Endothelial cell of umbilical vein (primary cell): ENCODE measurements at places on chromosomes 6 and 20. TPM values are rescaled to one million over a fixed set of nuclear protein-coding genes. Genes with fewer than 3 reads are reported as not detected.

NDRG3 gene
- 20.9 and 25.7 TPM in 2 replicates for polyA plus RNA-seq

CAP2 gene
- 10.2 and 12.2 TPM in 2 replicates for polyA plus RNA-seq

SPEF1 gene
- polyA plus RNA-seq, result 0.07 and 0.10 TPM in 2 replicates

TPD52L1 gene
- 0.08 and 0.37 TPM in 2 replicates for polyA plus RNA-seq

HMGCLL1 gene
- polyA plus RNA-seq, result not detected in 2 replicates

CD83 gene
- 0.40 TPM in 2 replicates for polyA plus RNA-seq

TGM2 gene
- 810 and 861 TPM in 2 replicates for polyA plus RNA-seq

DCDC2 gene
- not detected in 2 replicates for polyA plus RNA-seq

SGK2 gene
- polyA plus RNA-seq, result 0.21 TPM in 2 replicates

SCRT2 gene
- polyA plus RNA-seq, result not detected in 2 replicates

BNIP5 gene
- not detected in 2 replicates for polyA plus RNA-seq

NFKBIL1 gene
- polyA plus RNA-seq, result 9.9 and 14.2 TPM in 2 replicates

C4A gene
- polyA plus RNA-seq, result 4.4 and 5.7 TPM in 2 replicates

STX11 gene
- polyA plus RNA-seq, result 8.5 and 8.9 TPM in 2 replicates

NELFE gene
- 50.5 and 55.8 TPM in 2 replicates for polyA plus RNA-seq

CLPSL1 gene
- polyA plus RNA-seq, result not detected in 2 replicates

PRKN gene
- 0.06 and 0.10 TPM in 2 replicates for polyA plus RNA-seq

PRL gene
- polyA plus RNA-seq, result not detected in 2 replicates

ADGB gene
- polyA plus RNA-seq, result not detected in 2 replicates

PROCR gene
- polyA plus RNA-seq, result 376 and 414 TPM in 2 replicates

ERGIC3 gene
- 419 and 481 TPM in 2 replicates for polyA plus RNA-seq

MTG2 gene
- polyA plus RNA-seq, result 19.9 and 22.2 TPM in 2 replicates

RAET1L gene
- not detected in 2 replicates for polyA plus RNA-seq

WDR27 gene
- polyA plus RNA-seq, result 51.1 and 60.1 TPM in 2 replicates

TRAPPC3L gene
- polyA plus RNA-seq, result 0.03 TPM in 1 of 2 replicates, not detected in the other

DZANK1 gene
- 0.97 and 1.1 TPM in 2 replicates for polyA plus RNA-seq

ARFGEF3 gene
- 1.0 and 1.3 TPM in 2 replicates for polyA plus RNA-seq

DOK5 gene
- polyA plus RNA-seq, result 3.5 TPM in 2 replicates

TULP1 gene
- not detected in 2 replicates for polyA plus RNA-seq

PNPLA1 gene
- polyA plus RNA-seq, result 0.05 TPM in 1 of 2 replicates, not detected in the other

MARCKS gene
- 49.4 and 59.5 TPM in 2 replicates for polyA plus RNA-seq

LY6G6F gene
- not detected in 2 replicates for polyA plus RNA-seq

PSMB9 gene
- polyA plus RNA-seq, result 6.3 and 6.4 TPM in 2 replicates

SIRPA gene
- 29.4 and 29.9 TPM in 2 replicates for polyA plus RNA-seq

TRMT6 gene
- polyA plus RNA-seq, result 3.2 and 4.1 TPM in 2 replicates

BTNL2 gene
- not detected in 2 replicates for polyA plus RNA-seq

SEMG1 gene
- not detected in 2 replicates for polyA plus RNA-seq

TFAP2D gene
- not detected in 2 replicates for polyA plus RNA-seq

FKBP1C gene
- polyA plus RNA-seq, result 1.7 and 2.0 TPM in 2 replicates

EMILIN3 gene
- 0.15 and 0.37 TPM in 2 replicates for polyA plus RNA-seq

PSORS1C2 gene
- not detected in 2 replicates for polyA plus RNA-seq

MRAP2 gene
- polyA plus RNA-seq, result 8.3 and 8.6 TPM in 2 replicates

TMC2 gene
- not detected in 2 replicates for polyA plus RNA-seq

TREML1 gene
- polyA plus RNA-seq, result not detected in 2 replicates

LST1 gene
- 1.1 and 1.8 TPM in 2 replicates for polyA plus RNA-seq

C20orf144 gene
- polyA plus RNA-seq, result 0.05 TPM in 1 of 2 replicates, not detected in the other

MLN gene
- not detected in 2 replicates for polyA plus RNA-seq

BMP6 gene
- 276 and 285 TPM in 2 replicates for polyA plus RNA-seq

TMEM217 gene
- 15.8 and 27.5 TPM in 2 replicates for polyA plus RNA-seq

FAM209B gene
- 0.22 TPM in 1 of 2 replicates, not detected in the other for polyA plus RNA-seq

SYCP2L gene
- polyA plus RNA-seq, result not detected in 2 replicates

NKX2-4 gene
- not detected in 2 replicates for polyA plus RNA-seq

ASIP gene
- polyA plus RNA-seq, result not detected in 2 replicates

OLIG3 gene
- not detected in 2 replicates for polyA plus RNA-seq

FLRT3 gene
- polyA plus RNA-seq, result 0.06 and 0.08 TPM in 2 replicates

NMBR gene
- 0.08 TPM in 1 of 2 replicates, not detected in the other for polyA plus RNA-seq

UST gene
- 0.22 and 0.26 TPM in 2 replicates for polyA plus RNA-seq

SMLR1 gene
- polyA plus RNA-seq, result not detected in 2 replicates
